Activated naive CD4-positive, alpha-beta T cell treated with anti-CD3 and anti-CD28 coated beads, Interleukin-2, amount 50 U/mL, for 16 hours (primary cell): ENCODE measurements at places on chromosomes 4 and X.

GRCh38 chrX:151039351-151039750, 56.2 kb downstream of the HMGB3 start:
- no peak for DNase-seq

DNA sequence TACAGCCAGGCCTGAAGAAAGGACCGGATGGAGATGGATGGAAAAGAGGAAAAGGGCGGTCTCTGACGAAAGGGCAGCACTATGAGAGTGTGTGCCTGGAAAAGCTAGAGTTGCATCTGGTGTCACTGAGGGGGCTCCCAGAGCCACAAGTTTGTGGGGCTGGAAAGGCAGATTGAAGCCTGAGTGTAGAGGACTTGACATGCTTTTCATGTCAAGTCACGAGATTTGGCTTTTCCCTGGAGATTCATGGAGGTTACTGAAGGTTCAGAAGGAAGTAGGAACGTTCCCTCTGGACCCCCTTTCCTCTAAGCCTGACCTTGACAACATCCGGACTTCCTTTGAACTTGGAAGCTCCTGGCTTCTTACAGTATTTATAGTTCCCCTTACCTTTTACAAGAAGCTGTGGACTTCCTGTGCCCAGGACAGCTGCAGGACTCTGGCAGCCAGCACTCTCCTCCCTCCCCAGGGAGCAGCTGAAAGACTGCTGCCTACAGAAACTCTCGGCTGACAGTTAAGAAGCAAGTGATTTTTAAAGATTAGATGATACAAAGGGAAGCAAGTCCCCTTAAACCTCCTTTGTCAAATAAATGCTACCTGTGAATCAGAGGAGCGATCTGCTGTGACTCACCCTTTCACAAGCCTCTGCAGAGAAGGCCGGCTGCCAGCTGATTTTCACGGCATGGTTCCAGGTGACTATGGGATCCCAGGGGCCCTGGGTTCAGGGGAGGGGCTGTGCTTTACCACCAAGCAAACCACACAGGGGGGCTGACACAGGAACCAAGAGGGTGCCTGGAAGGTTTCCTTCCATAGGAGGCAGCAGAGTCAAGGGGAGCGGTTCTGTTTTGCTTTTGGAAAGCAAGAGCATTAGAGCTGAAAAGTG, 72.9 kb upstream of the STIM2 start:
- DNase-seq = peak; percentile 45

DNA sequence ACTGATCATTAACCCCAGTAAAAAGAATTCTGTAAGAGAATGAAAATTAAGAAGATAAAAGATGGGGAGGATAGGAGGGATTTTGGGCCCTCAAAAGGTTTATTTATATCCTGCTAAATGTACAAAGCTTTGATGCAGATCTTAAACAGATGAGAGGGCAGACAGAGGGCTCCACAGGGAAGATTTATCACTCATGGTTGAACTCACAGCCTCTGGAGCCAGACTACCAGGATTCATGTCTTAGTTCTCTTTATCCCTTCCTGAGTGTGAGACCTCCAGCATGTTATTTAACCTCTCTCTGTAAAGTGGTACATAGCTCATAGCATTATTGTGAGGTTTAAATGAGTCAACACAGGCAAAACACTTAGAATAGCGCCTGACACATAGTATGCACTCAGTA, 74.4 kb downstream of the SOWAHB start:
- no peak for DNase-seq

DNA sequence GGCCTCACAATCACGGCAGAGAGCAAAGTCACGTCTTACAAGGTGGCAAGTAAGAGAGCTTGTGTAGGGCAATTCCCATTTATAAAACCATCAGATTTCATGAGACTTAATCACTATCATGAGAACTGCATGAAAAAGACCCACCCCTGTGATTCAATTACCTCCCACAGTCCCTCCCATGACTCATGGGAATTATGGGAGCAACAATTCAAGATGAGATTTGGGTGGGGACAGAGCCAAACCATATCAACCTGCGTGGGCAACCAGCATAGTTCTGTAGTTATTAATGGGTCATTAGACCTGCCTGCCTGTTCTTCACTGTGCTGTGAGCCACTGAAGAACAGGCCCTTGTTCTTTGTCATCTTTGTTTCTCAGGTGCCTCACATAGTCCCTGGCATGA, 593.7 kb upstream of the BOD1L1 start:
- no peak for DNase-seq

- DNase-seq = no peak
Measured at GRCh38 chr4:22874334-22874912, 181.7 kb downstream of the GBA3 start.

DNA sequence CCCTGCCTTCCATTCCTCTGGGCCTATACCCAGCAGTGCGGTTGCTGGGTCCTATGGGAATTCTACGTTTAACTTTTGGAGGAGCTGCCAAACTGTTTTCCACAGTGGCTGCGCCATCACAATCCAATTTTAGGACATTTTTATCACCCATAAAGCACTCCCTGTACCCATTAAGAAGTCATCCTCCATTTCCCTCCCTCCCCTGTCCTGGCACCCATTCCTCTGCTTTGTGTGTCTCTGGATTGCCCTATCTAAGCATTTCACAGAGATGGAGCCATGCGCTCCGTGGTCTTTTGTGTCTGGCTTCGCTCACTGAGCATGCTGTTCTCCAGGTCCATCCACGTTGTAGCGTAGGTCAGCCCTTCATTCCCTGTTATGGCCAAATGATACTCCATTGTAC, 1.7 kb upstream of the OPN1LW start:
- DNase-seq = no peak

DNA sequence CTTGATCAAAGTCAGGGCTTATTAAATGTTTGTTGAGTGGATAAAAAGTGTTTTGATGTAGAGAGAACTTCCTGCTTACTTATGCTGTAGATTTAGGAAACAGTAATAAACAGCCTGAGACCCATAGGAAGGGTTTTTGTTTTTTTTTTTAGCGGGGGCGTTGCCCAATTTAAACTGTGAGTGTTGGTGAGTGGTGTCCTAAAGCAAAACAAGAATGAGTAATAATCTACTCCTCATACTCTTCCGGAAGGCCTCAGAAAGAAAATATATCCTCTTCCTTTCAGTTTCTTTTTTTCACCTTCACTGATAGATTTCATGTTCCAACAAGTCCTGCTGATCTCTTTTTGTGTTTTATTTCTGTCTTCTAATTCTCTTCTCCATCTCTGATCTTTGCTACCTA, 104.4 kb upstream of the SCML1 start:
- no peak for DNase-seq

GRCh38 chr4:78336093-78336943, 215.3 kb upstream of the ANXA3 start:
- no peak for DNase-seq

DNA sequence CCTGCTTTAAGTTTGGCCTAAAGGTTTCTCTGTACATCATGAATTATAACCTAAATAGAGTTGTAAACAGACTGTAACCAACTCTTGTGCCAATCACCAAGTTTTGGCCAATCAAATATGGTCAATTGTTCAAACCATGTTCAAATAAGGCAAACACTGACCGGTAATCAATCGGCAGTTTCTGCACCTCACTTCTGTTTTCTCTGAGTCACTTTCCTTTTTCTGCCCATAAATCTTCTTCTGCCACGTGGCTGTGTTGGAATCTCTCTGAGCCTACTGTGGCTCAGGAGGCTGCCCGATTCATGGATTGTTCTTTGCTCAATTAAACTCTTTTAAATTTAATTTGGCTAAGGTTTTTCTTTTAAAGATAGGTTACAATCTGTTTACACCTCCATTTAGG, 16.5 kb upstream of the ENPP6 start:
- no peak for DNase-seq

GRCh38 chr4:86845593-86845992, 3.6 kb downstream of the SLC10A6 start:
- DNase-seq = no peak

GRCh38 chr4:8688041-8688907, 95.7 kb downstream of the CPZ start:
- no peak for DNase-seq

DNA sequence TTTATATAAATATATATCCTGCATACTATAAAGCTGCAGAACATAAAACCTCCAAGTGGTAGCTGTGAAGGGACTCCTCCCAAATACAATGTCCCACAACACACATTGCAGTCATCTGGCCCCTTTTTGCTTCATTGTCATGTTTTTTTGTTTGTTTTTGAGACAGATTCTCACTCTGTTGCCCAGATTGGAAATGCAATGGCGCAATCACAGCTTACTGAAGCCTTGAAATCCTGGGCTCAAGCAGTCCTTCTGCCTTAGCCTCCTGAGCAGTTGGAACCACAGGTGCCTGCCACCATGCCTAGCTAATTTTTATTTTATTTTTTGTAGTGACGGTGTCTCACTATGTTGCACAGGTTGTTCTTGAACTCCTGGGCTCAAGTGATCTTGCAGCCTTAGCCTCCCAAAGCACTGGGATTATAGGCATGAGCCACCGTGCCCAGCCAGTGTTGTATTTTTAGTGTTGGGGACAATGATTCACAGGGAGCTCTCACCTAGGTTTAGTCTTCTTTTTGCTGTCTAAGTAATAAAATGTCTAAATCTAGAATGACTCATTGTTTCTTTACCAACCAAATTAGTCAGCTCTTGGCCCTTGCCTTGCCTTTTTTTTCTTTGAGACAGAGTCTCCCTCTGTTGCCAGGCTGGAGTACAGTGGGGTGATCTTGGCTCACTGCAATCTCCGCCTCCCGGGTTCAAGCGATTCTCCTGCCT, 24.0 kb upstream of the XIAP start:
- DNase-seq = peak; percentile 20

DNA sequence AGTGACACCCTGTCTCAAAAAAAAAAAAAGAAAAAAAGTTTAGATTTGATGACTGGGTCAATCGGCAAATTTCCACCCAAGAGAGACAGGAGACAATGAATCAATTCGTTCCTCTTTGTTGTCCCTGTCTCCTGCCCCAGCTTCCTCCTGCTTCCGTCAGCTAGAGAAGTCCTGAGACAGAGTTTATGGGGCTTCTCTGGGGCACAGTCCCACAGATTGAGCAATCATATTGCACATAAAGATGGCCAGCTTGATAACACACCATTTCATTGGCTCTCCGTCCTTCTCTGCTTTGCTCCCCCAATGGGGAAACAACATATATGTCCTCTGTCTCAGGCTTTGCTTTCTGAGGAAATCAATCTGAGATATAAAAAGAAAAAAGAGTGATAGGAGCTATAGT, 78.4 kb upstream of the FUNDC1 start:
- no peak for DNase-seq

DNA sequence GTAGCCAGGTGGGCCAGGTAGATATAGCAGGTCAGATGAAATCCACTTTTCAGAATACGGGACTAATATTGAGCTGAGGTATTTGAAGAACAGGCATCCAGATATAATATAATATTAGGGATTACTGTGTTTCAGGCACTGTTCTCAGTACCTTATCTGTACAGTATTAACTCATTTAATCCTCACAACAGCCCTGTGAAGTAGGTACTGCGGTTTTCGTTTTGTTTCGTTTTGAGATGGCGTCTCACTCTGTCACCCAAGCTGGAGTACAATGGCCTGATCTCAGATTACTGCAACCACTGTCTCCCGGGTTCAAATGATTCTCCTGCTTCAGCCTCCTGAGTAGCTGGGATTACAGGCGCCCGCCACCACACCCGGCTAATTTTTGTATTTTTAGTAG, 129.6 kb downstream of the IL1RAPL2 start:
- no peak for DNase-seq

GRCh38 chrX:39714471-39714870, 383.3 kb downstream of the BCOR start:
- DNase-seq = no peak

- no peak for DNase-seq
Measured at GRCh38 chr4:99383399-99383798, 30.9 kb upstream of the ADH1C start.

DNA sequence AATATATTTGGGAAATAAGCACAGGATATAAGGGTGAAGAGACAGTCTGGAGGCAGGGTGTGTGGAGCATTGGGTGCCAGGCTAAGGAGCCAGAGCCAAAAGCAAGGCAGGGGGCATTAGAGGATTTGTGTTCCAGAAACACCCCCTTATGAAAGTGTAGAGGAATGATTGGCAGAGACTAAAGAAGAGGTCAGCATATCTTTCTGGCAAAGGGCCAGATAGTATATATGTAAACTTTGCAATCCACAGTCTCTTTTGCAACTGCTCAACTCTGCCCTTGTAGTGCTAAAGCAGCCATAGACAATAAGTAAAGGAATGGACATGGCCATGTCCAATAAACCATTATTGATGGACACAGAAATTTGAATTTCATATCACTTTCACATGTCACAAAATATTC, 3.6 kb upstream of the SLC9A6 start:
- no peak for DNase-seq
